ENCODE measurements at places on chromosomes 16 and 17. TPM values are rescaled to one million over a fixed set of nuclear protein-coding genes. Genes with fewer than 3 reads are reported as not detected.

The EPN2 gene
- 66.2 TPM for total RNA-seq

- DNase-seq: no peak
These were observed 2.1 kb upstream of the SPG7 start for GRCh38 chr16:89506113-89506504.

GRCh38 chr16:81492311-81492761, 47.7 kb downstream of the CMIP start:
- DNase-seq: no peak

DNA sequence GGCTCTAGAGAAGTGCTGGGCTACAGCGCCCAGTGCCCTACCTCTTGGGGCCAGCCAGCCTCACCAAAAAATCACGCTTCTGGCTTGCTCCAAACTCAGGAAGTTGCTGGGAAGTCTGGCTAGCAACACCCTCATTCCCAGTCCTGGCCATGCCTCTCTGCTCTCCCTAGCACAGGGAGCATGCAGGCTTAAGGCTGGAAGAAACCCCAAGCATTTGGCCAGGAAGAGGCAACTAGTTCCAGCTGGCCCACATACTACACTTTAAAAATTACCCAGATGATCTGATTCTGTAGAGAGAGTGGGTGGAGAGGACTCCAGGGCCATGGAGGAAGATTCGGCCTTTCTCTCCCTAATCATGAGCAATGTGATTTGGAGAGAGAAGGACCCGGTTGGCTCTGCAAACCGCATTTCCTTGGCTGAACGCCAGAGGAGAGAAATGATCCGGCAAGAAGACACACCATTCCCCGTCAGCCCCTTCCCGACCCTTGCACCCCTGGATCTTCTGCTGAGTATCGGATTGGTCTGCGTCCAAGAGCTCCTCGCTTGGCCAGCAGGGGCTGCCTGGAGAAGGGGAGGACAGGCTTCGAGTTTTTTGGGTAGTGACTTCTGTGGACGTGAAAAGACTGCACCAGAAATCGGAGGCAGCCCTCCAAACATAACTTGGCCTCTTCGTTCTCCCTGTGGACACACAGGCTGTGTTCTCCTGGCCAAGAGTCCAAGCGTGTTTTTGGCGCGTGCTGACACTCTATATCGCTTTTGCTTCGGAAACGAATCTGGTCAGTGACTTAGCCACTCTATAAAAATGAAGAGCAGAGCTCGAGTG, 406.3 kb downstream of the WWOX start:
- DNase-seq: peak; percentile 52

The FBXW10B gene
- 0.74 TPM for total RNA-seq

DNA sequence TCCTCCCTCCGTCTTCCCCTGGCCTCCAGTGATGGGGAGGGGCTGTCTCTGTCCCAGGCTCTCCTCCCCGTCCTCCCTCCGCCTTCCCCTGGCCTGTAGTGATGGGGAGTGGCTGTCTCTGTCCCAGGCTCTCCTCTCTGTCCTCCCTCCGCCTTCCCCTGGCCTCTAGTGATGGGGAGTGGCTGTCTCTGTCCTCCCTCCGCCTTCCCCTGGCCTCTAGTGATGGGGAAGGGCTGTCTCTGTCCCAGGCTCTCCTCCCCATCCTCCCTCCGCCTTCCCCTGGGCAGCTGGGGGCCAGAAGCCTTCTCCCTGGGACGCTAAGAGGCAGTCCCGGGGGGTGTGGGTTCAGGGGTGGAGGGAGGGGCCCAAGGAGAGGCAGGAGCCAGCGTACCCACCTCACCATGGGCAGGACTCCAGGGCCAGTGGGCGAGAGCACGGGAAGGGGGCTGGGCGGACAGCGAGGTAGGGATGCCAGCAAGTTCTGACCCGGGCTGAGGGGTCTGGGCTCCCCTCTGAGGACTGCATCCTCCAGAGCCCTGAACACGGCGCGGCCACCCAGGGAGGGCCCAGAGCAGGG, 14.8 kb downstream of the UTS2R start:
- DNase-seq: no peak

The OXLD1 gene
- total RNA-seq: 29.7 TPM

The CACNG3 gene
- total RNA-seq: not detected

The MYH2 gene
- total RNA-seq: 0.06 TPM

DNA sequence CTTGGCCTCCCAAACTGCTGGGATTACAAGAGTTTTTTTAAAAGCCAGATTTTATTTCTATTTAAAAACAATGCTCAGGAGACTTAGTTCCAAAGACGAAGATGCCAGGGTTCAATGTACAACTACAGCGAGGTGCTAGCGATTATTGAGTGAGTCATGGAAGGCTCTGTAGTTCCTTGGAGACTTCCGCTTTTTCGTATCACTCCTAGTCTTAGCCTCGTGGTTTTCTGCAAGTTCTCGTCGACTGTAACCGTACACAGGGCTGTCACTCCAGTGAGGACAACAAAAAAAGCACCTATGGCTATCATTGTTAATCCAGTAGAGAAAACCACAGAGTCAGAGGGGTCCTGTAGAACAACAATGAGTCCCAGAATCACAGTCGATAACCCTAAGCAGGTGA, 22.7 kb upstream of the ZC3H7A start:
- no peak for DNase-seq

The RNF112 gene
- 1.8 TPM for total RNA-seq

GRCh38 chr16:77785373-77785764, 3.0 kb upstream of the VAT1L start:
- DNase-seq: no peak

The GCGR gene
- total RNA-seq: not detected

DNA sequence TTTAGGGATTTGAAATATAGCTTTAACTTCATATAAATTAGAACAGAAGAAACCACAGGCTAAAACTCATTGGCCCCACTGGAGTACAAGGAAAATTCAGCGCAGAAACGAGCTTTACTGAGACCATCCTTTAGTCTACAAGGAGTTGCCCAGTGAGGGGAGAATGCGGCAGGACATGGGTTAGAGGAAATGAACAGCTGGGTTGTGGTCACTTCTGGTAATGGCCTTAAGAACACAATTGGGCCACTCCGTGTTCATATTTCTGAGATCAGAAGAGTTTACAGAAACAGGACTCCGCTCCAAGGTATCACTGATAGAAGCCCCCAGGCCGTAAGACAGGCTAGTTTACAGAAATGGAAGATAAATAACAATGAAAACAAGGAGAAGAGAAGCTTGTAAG, 188.3 kb downstream of the ZFHX3 start:
- no peak for DNase-seq

The SNAI3 gene
- 6.1 TPM for total RNA-seq
